ENCODE measurements at places on chromosomes 2 and 18.

GRCh38 chr2:66443186-66443978 is 8.5 kb downstream of the MEIS1 start:
- DNase-seq = no peak

- no peak for DNase-seq
Observed at GRCh38 chr2:177573120-177573519, 180.5 kb downstream of the AGPS start.

DNA sequence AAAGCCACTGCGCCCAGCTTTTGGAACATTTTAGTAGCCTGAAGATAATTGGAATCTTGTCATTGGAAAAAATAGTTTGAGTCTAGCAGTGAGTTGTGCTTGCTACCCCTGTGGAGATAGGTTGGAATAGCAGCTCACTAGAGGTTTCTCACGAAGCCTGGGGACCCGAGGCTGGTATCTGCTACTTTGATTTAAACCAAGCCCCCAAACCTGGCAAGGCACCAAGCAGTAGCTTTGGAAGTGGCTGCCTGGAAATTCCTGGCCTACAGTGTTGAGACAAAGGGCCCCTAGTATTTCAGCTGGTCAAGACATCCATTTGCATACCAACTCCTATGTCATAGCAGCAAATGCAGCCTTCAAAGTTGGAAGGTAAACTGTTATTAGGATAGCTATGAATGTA is 42.1 kb downstream of the NOP58 start:
- no peak for DNase-seq

- no peak for DNase-seq
Observed at GRCh38 chr18:10926621-10927161, 222.7 kb downstream of the PIEZO2 start.

- DNase-seq = no peak
Observed at GRCh38 chr2:119674711-119675500, 4.1 kb upstream of the TMEM177 start.

- DNase-seq = peak; percentile 30
Observed at GRCh38 chr2:95526360-95527341, 42.1 kb upstream of the TRIM43B start.

GRCh38 chr2:240469239-240469636 is 33.8 kb downstream of the GPC1 start:
- DNase-seq = no peak

All from stimulated activated CD8-positive, alpha-beta memory T cell treated with anti-CD3 and anti-CD28 coated beads, Interleukin-2, amount 100 ng/mL, for 1 hour (primary cell).